ENCODE measurements at places on chromosomes 3 and 15. TPM values are rescaled to one million over a fixed set of nuclear protein-coding genes. Genes with fewer than 3 reads are reported as not detected.

Gene PIERCE2
- 3.1 TPM for polyA plus RNA-seq

Gene PAK2
- 41.9 TPM for polyA plus RNA-seq

Gene ITGA11
- polyA plus RNA-seq = not detected

DNA sequence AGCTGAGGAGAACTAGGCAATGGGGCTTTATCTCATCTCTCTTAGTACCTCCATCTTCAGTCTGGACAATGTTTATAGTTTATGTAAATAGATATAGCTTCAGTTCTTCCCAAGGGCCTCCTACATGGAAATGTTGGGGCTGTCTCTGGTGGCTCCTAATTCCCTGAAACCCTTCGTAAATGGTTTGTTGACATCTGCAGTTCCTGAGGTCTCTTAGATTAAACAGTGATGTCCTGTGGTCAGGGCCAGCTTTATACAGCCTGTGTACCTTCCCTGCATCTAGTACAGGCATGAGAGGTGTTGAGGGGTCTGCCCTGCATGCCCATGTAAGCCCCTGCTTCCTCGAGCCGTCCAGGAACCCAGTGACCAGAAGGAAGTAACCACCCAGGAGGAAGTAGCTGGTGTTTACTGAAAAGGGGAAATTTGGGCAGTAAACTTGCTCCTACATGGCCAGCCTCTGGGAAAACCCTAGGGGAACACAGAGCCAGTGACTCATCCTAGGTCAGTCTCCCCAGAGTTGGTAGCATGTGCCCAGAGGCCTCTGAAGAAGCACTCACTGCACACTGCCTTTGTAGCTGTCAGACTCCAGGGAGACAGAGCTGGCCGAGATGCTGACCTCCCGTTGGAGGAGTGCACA is 4.7 kb upstream of the TBC1D2B start:
- H3K27me3 ChIP-seq = no peaks in the 10 kb centered on the region
- DNase-seq = no peak
- H3K4me1 ChIP-seq = no peaks in the 10 kb centered on the region
- H3K27ac ChIP-seq = no peak overlapping the region
- no peak overlapping the region for H3K4me3 ChIP-seq

DNA sequence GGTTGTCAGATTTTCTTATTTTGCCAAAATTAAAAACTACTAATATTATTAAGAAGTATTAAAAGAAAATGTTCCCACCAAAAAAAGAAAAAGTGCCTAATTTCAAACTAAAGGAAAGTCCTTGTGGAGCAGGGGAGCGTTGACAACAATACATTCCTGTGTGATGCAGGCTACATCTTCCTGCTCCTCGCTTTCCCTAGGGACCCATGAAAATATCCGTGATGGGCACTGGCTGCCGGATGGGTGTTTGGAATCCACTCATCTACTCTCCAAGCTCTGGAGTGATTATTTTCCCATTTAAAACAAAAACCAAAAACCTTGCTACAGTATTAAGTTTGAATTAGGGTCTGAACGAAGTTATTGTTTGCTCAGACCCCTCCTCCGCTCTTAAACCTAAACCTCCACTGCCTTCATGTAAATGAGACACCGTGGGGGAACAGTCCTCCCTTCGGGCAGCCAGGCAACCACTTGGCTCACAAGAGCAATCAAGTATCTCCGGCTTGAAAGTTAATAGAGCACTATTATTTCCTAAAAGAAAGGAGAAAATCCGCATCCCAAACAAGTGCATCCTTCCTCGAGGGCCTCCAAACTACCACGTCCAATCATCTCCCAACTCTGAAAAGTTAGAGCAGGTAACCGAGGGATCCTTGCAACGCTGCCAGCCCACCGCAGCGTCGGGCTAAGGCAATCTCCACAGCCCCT is 1.5 kb downstream of the ITGB5 start:
- no peak for DNase-seq
- peak overlapping the region; percentile 35 for H3K27ac ChIP-seq
- H3K27me3 ChIP-seq = no peaks in the 10 kb centered on the region
- peak overlapping the region; percentile 87 for H3K4me3 ChIP-seq
- peaks cover 9% of the 10 kb centered on the region for H3K36me3 ChIP-seq

DNA sequence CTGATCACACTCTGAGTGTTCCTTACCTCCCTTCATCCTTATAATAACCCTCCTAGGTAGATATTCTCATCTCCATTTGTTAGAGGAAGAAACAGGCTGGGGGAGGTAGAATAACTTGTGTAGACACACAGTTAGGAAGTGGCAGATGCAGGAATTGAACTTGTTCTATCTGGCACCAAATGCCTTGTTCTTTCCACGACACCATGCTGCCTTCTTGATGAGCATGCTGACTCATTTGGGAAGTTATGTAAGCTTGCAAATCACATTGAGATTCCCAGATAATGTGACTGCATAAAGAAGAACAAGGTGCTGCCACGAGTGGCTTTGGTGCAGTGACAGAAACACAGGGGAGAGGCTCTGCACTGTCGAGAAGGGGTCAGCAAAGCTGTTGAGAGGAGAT is 27.5 kb upstream of the NDUFB4 start:
- no peaks in the 10 kb centered on the region for H3K4me1 ChIP-seq
- H3K27me3 ChIP-seq = no peaks in the 10 kb centered on the region
- no peak for DNase-seq
- no peak overlapping the region for H3K4me3 ChIP-seq
- H3K36me3 ChIP-seq = no peaks in the 10 kb centered on the region
- H3K27ac ChIP-seq = no peak overlapping the region

DNA sequence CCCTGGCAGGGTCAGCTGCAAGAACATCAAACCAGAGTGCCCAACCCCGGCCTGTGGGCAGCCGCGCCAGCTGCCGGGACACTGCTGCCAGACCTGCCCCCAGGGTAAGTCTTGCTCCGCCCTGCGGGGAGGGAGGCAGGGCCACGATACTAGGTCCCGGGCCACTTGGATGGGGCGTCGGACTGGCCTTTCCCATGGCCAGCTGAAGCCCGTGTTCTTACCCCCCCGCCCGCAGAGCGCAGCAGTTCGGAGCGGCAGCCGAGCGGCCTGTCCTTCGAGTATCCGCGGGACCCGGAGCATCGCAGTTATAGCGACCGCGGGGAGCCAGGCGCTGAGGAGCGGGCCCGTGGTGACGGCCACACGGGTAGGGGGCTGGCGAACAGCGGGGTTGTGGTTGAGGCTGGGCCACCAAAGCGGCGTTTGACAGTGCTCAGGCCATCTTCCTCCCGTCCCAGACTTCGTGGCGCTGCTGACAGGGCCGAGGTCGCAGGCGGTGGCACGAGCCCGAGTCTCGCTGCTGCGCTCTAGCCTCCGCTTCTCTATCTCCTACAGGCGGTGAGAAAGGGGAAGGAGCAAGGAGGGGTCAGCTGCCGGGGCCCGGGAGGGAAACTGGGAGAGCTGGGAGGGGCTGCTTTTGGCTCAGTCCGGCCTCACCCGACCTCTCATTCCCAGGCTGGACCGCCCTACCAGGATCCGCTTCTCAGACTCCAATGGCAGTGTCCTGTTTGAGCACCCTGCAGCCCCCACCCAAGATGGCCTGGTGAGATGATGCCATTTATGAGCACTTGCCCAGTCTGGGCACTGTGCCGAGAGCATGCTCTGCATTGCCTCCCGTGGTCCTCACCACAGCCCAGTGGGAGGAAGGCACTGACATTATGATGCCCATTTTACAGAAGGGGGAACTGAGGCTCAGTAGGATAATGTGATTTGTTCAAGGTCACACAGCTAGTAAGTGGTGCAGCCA is 1.7 kb downstream of the CHRD start:
- no peak overlapping the region for H3K4me3 ChIP-seq
- no peak overlapping the region for H3K27ac ChIP-seq
- H3K36me3 ChIP-seq = no peaks in the 10 kb centered on the region
- no peak for DNase-seq

DNA sequence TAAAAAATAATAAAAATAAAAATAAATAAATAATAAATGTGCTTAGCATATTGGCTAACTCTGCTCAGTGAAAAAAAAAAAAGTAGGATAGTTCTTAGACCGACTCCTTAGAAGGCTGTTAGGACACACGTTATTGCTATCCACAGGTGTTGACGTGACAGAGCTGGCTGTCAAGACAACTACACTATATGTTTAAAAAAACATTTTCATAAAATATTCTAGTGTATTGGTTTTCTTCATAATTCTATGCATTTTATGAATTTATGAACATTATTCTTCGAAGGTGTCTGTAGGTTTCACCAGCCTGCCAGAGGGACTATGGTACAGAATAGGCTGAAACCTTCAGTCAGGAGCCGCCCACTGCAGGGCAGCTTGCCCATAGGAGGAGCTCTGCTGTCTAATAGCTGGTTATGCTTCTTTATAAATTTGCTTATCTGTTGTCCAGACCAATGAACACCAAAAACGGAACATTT is 9.2 kb downstream of the TM4SF1 start:
- H3K27me3 ChIP-seq = no peaks in the 10 kb centered on the region
- no peak for DNase-seq
- H3K4me1 ChIP-seq = peaks cover 7% of the 10 kb centered on the region

Data from small intestine (tissue), 16 donors.